Stimulated activated CD8-positive, alpha-beta memory T cell treated with anti-CD3 and anti-CD28 coated beads, Interleukin-7, amount 100 ng/mL, for 4 hours (primary cell): ENCODE measurements at places on chromosomes 7 and 10.

- DNase-seq: no peak
Observed at GRCh38 chr7:105623378-105623777, 42.1 kb upstream of the EFCAB10 start.

DNA sequence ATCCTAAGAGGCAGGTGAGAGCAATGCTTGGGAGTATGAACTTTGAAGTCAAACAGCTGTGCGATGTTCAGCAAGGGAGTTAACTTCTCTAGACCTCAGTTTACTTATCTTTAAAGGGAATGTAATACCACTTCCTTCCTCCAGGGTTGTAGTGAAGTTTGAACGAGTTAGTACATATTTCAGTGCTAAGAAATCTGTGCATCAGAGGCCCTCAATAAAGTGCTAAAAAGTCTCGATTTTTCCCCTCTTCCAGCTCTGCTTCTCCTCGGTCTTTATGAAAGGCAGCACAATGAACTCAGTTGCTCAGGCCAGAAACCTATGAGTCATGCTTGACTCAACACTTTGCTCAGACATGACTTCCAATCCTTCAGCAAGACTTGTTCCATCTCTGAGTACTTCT is 418.9 kb downstream of the MDFIC start:
- no peak for DNase-seq

GRCh38 chr7:28423918-28424514 is 11.7 kb downstream of the CREB5 start:
- no peak for DNase-seq

GRCh38 chr7:133859871-133860450 is 267.2 kb upstream of the LRGUK start:
- DNase-seq: no peak

DNA sequence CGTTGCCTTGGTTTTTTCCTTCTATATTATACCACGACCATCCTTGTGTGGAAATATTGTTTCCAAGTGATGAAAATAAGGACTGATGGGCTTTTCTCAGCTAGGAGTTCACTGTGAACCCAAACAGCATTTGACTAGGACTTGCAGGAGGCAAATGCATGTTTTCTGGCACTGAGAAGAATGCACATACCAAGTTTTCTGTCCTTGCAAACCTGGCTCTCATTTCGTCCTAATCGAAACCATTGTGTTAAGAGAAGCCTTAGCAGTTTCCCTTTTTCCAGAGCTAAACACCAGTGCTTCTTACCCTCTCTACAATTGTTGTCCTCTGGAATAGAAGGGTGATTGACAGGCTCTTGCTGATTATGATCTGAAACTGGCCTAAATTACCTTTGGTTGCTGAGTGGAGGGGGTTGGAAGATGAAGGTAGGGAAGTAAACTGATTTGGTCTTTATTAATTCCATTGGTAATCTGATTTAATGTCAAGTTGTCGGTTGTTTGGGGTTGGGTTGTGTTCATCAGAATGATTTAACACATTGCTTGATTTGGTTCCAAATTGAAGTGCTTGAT is 33.1 kb upstream of the ELMO1 start:
- DNase-seq: no peak

- no peak for DNase-seq
Observed at GRCh38 chr7:103381280-103382031, 34.0 kb downstream of the PSMC2 start.
